Stimulated activated CD8-positive, alpha-beta memory T cell treated with anti-CD3 and anti-CD28 coated beads, Interleukin-4, amount 100 ng/mL, for 1 hour (primary cell): ENCODE measurements at places on chromosomes 2 and 18.

DNA sequence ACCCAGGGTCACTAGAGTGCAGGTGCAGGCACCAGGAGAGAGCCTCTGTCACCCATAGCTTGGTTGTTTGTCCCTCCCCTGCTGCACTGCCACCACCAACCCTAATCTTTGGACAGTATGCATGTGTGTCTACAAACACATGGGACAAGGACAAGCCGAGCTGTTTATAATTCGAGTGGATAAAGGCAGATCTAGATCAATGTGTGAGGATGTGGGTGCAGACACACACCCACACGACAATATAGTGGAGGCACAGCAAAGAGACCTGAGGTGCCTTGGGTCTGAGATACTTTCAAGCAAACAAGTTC, 199.2 kb downstream of the TNS1 start:
- no peak for DNase-seq

GRCh38 chr2:230779126-230779525, 66.5 kb downstream of the CAB39 start:
- no peak for DNase-seq

DNA sequence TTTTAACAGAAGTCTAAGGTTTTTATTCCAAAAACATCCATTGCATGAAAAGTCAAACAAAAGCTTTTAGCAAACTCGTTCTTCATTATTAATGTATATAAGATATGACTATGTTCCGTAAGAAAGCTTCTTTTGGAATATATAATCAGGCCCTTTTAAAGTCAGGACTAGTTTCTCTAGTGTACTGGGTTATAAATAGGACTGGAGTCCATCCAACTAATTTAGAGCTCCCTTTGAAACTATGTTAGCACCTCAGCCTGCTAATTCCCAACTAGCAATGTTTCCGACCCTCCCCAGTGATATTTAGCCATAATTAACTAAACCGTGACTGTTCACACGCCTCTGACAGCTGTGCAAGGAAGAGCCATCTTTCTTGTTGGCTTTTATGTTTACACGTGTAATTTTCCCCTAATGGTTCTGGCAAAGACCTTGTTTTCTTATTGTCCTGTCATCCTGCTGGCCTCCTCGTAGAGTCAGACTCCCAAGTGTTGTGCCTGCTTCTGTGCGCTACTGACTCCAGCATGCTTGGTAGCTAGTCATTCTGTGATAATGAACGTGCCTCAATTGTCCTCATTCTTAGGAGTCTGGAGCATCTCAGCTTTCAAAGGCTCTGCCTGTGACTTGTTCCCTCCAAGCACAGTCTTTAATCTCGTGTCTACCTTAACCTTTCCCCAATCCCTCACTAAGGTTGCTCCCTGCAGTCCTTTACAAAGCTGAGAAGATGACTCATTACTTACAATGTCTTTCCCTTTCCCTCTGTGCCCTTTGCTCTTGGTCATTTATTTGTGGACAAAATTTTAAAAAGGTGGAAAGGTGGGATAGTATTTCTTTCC, 172.2 kb upstream of the RASGRP3 start:
- DNase-seq = no peak

DNA sequence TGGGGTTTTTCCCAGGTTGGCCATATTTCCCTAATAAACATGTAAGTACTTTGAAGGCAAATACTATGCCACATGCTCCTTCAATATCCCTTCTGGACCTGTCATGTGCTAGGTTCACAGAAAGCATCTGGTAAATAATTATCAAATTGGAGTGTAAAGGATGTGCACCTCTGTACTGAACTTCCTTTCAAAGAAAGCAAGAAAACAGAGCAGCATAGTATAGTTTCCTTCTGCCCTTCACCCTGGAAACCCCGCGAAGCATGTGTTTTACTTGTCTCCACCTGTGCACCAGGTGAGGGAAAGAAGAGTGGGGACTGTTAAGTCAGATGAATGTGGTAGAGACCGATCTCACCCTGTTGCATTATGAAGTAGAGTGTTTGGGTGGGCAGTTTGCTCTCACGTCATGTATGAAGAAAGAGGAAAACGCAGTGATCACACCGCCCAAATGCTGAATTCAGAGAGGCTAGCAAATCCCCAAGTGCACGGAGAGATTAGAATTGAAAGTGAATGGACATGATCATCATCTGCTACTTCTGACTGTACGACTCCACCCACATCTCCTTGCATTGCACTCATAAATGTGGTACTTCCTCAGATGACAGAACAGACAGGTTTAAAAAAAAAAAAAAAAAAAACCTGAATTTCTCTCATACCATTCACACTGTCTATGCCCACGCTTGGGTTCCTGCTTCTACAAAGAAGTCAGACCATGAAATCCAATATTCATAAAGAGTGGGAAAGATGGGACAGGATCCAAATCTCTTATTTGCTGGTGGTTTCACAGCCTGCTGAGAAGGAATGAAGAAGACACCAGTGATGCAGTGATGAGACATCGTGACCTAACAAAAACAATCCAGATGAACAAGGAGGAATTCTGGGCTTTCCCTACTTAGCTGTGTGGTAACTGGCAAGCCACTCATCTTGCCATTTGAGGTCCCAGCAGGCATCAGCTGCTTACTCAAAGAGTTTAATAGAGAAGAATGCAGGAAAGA, 448.6 kb downstream of the BCL11A start:
- DNase-seq = no peak

DNA sequence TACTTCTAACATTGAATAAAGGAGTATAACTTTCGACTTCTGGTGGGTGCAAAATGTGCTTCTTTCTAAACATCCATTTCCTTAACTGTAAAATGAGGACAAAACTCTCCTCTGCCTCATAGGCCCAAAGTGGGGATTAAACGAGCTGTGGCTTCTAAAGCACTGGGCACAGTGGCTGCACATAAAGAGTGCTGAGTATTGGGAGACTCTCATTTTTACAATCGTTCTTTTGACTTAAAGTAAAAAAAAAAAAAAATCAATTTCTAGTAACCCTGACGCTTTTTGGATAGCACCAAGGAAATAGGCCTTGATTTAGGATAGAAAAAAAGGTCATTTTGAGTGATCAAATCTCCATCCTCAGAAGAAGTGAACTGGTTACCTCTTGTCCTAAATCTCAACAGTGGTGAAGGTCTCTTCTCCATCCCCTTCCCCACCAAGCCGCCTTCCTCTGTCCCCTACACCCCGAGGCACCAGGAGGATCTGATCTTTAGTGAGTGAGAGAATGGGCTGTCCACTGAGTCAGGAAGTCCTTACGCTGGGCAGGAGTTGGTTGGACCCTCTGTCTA, 161.6 kb downstream of the DDX1 start:
- DNase-seq = no peak

GRCh38 chr2:238330391-238330790, 10.1 kb downstream of the TRAF3IP1 start:
- DNase-seq = no peak

GRCh38 chr2:232502911-232503808, 15.5 kb upstream of the ECEL1 start:
- DNase-seq = no peak

GRCh38 chr2:196640031-196640548, 575 bp downstream of the CCDC150 start:
- DNase-seq = no peak

- no peak for DNase-seq
Observed at GRCh38 chr2:236173036-236173728, 5.0 kb upstream of the GBX2 start.

GRCh38 chr18:44128365-44128764, 552.3 kb upstream of the SETBP1 start:
- no peak for DNase-seq

- no peak for DNase-seq
Observed at GRCh38 chr2:204753841-204754240, 208.6 kb downstream of the PARD3B start.

DNA sequence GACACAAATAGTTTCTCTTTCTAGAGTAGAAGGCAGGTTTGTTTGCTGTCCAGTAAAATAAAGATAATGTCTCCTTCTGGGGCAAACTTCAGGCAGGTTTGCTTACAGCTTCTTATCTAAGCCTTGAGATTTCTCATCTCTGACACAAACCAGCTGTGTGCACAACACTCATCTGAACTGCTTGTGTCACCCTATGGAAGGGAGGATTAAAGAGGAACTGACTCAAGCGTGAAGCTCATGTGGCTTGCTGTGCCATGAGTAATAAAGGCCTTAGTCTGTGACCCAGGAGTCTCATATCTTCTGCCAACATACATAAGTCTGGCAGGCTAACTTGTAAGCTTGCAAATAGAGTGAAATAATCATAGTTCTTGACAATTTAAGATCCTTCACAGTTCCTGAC, 24.2 kb upstream of the CPO start:
- DNase-seq = no peak

- no peak for DNase-seq
Observed at GRCh38 chr2:172808156-172808555, 72.5 kb downstream of the RAPGEF4 start.

DNA sequence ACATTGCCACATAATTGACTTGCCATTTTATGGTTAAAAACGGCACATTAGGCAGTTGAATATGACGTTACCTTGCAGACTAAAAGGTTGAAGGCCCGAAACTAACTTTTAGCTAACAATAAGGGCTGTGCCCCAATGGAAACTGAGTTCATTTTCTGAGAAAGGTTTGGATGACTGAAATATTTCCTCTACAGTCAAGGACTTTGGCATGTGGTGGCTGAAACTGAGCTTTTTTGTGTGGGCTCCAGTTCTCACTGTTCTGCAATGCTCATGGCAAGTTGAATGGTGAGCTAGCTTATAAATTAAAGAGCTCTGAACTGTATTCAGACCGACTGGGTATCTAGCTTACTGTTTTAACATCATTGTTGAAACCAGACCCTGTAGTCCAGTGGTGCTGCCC, 23.8 kb upstream of the TXNDC2 start:
- no peak for DNase-seq

GRCh38 chr2:167653131-167653530, 594.3 kb downstream of the STK39 start:
- DNase-seq = no peak

DNA sequence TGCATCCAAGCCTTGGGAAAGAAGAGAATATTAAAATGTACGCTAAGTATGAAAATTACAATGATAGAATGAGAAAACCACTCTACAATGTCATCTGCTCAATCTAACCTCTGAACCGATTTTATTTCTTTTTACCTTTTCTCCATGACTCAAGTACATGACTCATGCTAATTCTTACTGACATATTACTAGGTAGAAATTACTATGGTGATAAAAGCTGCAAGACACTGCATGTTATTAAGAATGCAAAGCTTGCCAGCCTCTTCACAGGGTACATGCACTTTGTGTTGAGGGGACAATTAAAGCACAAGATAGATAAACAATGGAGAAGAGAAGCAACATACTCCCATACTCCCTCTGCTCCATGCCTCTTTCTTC, 20.7 kb downstream of the SFT2D3 start:
- DNase-seq = no peak

DNA sequence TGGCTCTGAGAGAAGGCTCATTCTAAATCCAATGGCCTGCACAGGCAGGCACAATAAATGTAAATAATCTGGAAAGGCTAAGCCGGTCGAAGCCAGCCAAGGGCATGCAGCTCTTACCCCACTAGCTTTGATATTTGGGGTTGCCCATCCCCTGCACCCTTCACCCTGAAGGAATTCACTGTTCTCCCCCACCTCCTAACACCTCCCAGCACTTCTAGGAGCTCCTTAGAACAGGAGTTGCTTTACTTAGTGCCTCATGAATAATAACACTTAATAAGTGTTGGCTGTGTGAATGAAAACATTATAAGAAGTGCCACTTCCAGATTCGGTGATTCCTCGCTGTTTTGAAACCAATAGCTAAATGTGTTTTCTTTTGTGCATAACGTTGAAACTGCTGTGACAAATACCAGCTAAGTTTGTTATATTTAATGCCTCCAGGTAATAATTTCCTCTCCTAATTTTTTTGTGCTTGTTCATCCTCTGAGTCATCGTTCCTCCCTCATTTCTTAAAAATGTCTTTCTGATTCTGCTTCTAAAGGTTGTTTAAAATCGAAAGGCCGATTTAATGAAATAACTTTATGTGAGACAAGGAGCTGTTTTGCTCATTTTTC, 458.8 kb downstream of the METTL4 start:
- DNase-seq = no peak

- DNase-seq = no peak
Observed at GRCh38 chr18:25239581-25240419, 112.2 kb downstream of the ZNF521 start.

DNA sequence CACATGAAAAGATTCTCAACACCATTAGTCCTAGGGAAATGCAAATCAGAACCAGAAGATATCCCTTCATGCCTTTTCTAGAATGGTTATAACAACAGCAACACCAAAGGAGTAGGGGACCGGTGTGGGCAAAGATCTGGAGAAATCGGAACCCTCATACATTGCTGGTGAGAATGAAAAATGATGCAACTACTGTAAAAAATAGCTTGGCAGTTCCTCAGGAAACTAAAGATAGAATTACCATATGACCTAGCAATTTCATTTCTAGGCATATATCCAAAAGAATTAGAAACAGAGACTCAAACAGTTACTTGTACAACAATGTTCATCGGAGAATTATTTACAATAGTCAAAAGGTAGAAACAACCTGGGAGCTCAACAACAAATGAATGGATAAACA, 29.2 kb upstream of the CDH7 start:
- no peak for DNase-seq

GRCh38 chr18:66136039-66136438, 385.2 kb downstream of the CDH7 start:
- no peak for DNase-seq

DNA sequence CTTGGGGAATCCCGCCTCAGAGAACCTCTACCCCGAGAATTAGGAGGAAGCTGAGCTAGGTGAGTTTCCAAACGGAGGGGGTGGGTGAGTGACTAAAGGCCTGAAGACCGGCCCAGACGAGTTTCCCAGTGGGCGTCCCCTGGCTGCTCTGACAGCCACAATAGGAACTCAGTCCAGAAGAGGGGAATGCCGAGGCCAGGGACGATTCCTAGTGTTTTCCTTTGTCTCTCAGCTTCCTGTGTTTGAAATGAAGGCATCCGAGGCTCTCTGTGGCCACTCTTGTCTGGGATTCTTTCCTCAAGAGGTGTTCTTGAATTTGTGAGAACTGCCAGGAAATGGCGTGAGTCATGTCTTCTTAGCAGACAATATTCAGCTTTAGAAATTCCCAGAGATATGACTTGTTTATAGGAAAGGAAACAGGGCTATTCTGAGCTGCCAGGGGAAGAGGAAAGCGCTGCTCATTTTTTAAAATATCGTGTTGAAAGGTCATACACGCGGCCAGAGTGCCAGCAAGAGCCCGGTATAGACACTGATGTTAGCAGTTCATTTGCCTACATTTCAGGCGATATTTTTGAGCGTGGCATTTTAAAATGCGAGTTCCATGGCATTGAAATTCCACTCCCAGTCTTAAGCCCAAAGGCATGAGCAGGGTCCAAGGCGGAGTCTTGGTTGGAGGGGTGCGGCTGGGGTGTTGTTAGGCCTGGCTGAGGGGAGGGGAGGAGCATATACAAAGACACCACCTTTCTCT, 169.1 kb upstream of the KLF7 start:
- no peak for DNase-seq

DNA sequence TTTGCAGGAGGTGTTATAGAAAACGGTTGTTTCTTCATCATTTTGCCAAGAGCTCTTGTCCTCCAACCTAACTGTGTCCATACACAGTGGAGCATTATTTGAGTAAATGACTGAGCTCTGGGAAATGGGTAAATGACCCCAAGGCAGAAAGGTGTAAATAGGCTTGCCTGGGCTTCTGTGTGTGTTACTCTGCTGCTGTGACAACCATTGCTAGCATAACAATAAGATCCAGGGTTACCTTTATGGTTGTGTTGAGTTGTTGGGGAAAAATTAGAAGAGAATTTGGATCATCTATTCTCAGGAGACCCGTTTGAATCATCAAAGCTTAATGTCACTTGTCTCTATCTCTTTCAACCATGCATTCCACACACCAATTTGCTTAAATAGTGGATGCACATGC, 672.7 kb downstream of the DPP10 start:
- no peak for DNase-seq
